ENCODE measurements at places on chromosomes 1 and 21.

DNA sequence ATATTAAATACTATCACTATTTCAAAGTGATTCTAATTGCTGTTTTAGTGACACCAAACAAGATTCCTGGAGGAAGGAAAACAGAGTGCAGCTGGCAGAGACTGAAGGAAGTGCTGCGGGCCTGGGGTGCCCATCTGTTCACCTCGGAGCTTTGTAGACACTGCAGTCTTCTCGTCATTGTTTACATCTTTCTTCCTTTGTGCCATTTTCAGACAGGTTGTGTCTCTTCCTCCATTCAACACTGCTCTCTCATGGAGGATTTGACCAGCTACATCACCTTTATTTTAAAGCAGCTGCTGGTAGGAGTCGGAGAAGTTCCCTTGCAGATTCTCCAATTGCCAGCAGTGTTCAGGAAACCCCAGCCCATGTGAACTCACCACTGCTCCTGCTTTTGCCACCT lies 37.3 kb downstream of the ABCA4 start:
- no peak for DNase-seq

DNA sequence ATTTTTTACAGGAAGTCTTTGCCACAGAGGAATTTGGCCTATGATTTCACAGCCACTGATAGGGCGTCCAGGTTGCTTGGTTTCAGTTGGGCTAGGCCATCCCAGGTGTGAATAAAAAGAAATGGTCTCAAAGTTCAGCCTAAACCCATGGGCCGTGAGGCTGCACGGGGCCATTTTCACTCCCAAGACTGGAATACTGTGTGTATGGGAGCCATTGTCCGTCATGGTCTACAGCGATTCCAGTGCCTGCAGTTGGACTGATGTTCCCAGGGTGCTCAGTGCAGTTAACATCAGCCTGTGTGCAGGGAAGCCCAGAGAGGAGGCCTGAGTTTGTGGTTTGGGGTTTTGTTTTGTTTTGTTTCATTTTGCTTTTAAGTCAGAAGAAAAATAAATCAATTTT lies 133.2 kb downstream of the ADSS2 start:
- no peak for DNase-seq

- peak; percentile 75 for DNase-seq
Observed at GRCh38 chr1:26723013-26723991, 27.5 kb downstream of the ARID1A start.

- no peak for DNase-seq
Observed at GRCh38 chr1:4880626-4881025, 226.2 kb downstream of the AJAP1 start.

- no peak for DNase-seq
Observed at GRCh38 chr1:35470977-35471613, 86.1 kb downstream of the KIAA0319L start.

GRCh38 chr1:182192966-182193365 lies 131.5 kb upstream of the ZNF648 start:
- DNase-seq: no peak

GRCh38 chr1:201144701-201145100 lies 9.6 kb downstream of the TMEM9 start:
- DNase-seq: no peak

DNA sequence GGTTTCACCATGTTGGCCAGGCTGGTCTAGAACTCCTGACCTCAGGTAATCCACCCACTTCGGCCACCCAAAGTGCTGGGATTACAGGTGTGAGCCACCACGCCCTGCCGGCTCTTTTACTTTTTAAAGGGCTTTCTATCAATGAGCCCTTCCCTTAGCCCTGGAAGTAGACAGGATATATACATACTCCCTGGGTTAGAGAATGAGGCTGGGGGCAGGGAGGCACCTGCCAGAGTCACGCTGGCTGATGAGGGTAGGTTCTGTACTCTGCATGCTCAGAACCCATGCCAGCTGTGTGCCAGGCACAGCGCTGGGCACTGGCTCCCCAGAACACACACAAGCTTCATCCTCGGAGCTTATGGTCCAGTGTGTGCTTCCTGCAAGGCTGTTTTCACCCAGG lies 113.6 kb upstream of the IPO9 start:
- no peak for DNase-seq

DNA sequence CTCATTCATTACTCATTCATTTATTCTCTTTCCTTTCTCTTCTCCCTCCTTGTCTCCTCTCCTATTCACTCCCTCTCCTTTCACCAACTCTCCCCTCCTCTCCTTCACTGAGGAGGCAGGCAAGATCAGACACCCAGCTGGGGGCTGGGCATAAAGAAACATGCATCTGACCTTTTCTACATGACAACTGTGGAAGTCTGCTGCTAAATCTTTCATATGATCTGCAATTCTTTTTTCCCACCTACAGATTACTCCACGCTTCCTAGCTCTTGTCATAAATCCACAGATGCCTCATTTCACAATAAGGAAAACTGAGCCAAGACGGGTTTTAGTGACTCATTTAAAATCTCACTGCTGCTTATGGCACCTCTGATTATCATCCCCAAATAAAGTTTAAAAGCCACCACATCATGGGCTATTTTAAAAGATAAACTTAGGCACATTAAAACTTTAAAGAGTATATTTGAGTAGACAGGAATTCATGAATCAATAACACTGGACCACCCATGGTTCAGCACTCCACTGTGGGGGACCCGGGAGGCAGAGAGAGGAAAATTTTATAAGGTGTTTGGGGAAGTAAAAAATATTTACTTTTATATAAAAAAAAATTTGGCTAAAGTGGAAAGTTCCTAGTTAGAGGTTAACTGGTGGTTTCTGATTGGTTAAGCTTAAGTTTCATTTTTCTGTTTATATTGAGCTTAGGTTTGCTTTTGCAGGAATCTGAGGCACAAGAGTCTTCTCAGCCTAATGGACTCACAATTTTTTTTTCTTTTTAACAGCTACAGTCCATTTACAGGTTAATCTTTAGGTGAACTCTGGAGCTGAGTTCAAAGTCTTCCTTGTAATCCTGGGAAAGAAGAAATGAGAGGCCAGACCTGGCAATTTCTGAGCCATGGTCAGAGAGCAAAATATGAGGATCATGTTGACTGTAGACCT lies 55.8 kb upstream of the DNAH14 start:
- DNase-seq: no peak

DNA sequence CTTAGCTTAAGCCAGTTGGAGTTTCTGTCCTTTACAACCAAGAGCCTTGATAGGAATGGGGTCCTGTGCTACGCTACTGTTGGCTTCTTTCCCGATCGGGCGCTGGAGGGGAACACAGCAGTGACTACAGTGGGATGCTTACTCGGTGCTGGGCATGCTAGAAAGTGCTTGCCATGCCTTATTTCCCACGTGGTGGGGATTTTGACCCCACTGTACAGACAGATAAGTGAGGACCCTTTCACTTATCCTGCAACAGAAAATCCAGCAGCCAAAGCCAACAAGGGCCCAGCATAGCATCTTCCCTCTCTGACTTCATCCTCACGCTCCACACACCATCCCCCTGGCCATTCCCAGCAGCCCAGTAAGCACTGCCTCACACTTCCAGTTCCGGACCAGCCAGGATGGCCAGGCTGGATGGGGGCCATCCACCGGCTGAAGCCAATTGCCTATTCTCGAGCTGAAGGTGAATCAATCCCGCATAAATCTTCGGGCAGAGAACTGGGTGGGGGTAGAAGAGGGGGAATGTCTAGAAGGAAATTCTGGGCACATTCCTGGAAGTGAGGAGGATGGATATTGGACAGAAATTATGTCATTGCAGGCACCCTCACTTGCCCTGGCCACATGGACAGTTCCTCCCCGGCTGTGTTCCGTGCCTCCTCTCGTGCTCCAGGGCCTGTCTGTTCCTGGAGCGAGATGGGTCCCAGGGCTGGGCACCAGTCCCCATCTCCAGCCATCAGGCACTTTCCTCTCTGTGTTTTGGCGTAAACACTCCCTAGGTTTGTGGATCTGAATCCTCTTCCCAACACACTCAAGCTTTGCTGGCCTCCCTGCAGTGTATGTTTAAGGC lies 2.0 kb upstream of the ABCG1 start:
- peak; percentile 41 for DNase-seq

- no peak for DNase-seq
Observed at GRCh38 chr1:245279346-245279745, 124.6 kb downstream of the KIF26B start.

DNA sequence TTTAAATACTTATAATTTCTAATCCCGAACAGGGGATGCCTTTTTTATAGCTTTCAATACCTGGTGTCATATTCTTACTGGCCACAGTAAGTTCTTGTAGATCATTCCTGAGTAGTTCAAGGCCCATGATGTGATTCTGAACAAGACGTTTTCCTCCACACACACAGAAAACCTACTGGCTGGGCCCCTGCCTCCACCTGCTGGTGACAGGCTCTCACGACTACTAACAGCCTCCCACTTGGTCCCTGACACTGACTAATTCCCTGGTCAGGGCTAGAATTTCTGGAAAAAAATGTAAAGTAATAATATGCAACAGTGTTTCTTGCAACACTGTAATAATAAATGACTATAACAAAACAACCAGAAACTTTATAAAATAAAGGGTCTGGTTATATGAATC lies 50.4 kb upstream of the RIPK4 start:
- DNase-seq: peak; percentile 82

DNA sequence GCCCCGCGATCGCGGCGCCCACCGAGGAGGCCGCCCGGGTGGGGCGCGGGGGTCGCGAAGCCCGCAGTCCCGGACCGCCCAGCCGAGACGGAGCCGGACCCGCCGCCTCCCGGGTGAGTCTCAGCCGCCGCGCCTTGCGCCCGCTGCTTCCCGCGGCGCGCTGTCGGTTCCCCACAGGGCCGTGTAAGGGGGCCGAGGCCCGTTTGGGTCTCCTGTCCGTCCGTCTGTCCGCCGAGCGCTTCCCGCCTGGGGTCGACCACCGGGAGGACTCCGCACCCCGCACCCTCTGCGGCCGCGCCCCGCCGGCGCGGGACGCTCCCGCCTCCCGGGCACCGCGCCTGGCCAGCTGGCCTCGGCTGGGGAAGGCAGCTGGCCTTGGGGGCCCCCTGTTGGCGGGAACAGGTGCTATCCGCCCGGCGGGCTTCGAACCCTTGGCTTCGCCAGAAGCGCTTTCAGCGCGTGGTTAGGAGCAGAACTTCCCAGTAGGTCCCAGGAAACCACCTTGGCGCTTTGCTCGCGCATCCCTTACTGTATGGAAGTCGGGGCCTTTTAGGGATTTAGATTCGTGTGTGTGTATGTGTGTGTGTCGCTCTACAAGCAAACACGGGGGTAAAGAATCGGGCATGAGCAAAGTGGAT lies 414 bp downstream of the TMEM51 start:
- DNase-seq: peak; percentile 71

GRCh38 chr1:53377438-53377841 lies 49.6 kb upstream of the LRP8 start:
- DNase-seq: no peak

- DNase-seq: no peak
Observed at GRCh38 chr1:243477731-243478290, 222.0 kb downstream of the SDCCAG8 start.

GRCh38 chr1:186207391-186208085 lies 167.5 kb downstream of the TPR start:
- no peak for DNase-seq

DNA sequence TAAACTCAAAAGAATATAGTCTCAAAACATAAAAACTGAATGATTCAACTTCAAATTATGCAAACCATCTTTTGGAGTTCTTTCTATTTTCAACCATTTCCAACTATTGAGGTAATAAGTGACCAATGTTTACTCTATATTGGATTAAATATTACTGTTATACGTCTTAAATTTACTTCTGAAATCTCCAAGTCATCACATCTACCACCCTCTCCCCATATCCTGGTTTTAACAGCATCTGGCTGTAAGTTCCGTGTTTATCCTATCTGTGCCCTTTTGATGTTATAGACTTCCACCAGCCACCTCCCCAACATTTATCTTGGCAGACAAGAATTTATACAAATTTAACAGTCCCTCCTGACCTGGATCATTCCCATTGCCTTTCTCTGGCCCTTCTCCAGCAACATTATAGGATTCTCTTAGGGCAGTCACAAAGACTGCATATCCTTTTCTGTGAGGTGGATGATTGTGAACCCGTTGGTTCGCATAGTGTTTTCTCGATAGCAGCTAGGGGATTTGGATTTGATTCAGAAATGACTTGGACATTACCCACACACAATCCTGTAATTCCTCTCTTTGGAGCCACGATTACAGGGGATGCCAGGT lies 313.4 kb upstream of the FMN2 start:
- no peak for DNase-seq

- no peak for DNase-seq
Observed at GRCh38 chr1:113749402-113749801, 9.9 kb downstream of the PHTF1 start.

DNA sequence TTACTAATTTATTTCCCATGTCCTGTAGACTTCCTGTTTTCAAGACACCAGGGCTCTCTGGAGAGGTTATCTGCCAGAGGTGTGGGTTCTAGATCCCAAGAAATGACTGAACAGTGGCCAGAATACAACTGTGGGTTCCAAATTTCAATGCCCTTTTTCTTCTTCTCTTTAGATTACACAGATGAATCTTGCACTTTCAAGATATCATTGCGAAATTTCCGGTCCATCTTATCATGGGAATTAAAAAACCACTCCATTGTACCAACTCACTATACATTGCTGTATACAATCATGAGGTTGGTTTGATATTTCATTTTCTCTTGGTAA lies 15.0 kb downstream of the IFNAR2 start:
- no peak for DNase-seq

DNA sequence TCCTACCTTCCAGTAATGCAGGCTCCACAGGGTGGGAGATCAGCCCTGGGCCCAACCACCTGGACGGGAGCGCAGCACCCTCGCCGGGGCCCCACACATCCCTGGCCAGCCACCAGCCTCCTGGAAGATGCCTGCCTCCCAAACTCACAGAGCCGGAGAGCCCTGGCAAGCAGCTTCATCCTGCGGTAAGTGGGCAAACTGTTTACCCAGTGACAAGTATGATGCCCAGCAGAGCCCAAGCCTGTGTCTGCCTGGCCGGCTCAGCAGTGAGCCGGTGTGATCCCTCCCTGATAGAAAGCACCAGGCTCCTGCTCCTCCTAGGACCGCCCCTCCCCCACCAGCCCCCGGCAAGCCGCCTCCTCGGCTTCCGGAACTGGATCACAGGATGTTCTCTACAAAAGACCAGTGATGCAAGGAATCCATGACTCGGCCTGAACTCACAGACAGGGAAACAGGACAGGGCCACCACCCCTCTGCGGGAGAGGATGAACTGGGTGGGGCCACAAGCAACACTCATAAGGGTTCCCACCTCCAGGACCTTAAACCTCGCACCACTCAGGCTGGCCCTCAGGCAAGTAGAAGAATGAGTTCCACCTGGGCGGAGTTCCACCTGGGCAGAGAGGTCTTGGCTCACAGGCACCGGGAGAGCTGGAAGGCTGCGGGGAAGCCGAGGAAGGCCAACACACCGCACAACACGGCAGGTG lies 7.9 kb downstream of the ACOT7 start:
- no peak for DNase-seq

- DNase-seq: no peak
Observed at GRCh38 chr1:16720351-16721223, 19.7 kb upstream of the RNU1-4 start.

DNA sequence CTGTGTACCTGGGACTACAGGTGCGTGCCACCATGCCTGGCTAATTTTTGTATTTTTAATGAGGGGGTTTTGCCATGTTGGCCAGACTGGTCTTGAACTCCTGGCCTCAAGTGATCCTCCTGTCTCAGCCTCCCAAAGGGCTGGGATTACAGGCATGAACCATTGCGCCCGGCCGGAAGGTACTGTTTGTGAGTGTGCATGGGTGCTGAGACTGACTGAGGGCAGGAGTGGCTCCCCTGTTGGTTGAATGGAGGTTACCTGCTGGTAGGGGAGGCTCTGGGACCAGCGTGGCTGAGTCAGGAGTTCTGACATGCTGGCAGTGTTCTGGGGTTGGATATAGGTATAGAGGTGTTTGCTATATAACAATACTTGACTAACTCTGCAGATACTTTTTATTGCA lies 10.4 kb downstream of the PRMT2 start:
- DNase-seq: no peak

All from Peyer's patch (tissue), 4 donors.